Upper lobe of right lung (tissue), 1 donor: ENCODE measurements at places on chromosomes 7 and 10. TPM values are rescaled to one million over a fixed set of nuclear protein-coding genes. Genes with fewer than 3 reads are reported as not detected.

The OPALIN gene
- total RNA-seq: not detected

The ALOX5 gene
- 128 TPM for total RNA-seq

The AQP1 gene
- total RNA-seq: 1,132 TPM

The DLX6 gene
- not detected for total RNA-seq

The CPEB3 gene
- 5.7 TPM for total RNA-seq

The ICA1 gene
- 27.0 TPM for total RNA-seq

The OR6B1 gene
- not detected for total RNA-seq

The AS3MT gene
- total RNA-seq: 2.5 TPM

The BMS1 gene
- total RNA-seq: 13.0 TPM

The ARHGAP21 gene
- 85.0 TPM for total RNA-seq

The TRIM50 gene
- total RNA-seq: 0.20 TPM

The GIMAP7 gene
- 47.0 TPM for total RNA-seq

The NAT16 gene
- total RNA-seq: not detected

The AKR1C1 gene
- 42.0 TPM for total RNA-seq

The ZNF727 gene
- 5.5 TPM for total RNA-seq

The SERPINE1 gene
- 13.7 TPM for total RNA-seq

The MMS19 gene
- total RNA-seq: 70.7 TPM

The ADAM8 gene
- 20.3 TPM for total RNA-seq

The WIPF3 gene
- 0.67 TPM for total RNA-seq

The USP6NL gene
- 21.6 TPM for total RNA-seq

The GOLGA7B gene
- total RNA-seq: 0.98 TPM

The PRPS1L1 gene
- not detected for total RNA-seq

The MMD2 gene
- total RNA-seq: not detected

The ZNF239 gene
- 3.5 TPM for total RNA-seq

The ZNHIT1 gene
- total RNA-seq: 51.9 TPM

The AKR1C3 gene
- 63.6 TPM for total RNA-seq

The TSPAN12 gene
- total RNA-seq: 51.8 TPM

The ACADSB gene
- total RNA-seq: 27.1 TPM

The CNPY4 gene
- 9.8 TPM for total RNA-seq

The FMC1 gene
- 11.4 TPM for total RNA-seq
